ENCODE measurements at places on chromosomes 11 and 22.

DNA sequence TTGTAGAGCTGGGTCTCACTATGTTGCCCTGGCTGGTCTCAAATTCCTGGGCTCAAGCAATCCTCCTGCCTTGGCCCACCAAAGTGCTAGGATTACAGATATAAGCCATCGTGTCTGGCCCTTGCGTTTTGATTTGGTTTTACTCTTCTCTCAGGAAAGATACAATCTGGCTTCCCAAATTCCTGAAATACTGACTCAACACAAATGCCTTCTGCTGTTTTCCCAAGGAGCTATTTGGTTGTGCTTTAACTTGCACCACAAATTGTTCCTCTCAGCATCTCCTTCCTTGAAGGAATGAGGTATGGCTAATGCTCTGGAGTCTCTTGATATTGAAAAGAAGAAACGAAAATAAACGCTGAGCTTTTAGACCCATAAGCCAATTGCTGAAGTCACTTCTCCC lies 110.0 kb upstream of the PAX6 start:
- no peak for DNase-seq

DNA sequence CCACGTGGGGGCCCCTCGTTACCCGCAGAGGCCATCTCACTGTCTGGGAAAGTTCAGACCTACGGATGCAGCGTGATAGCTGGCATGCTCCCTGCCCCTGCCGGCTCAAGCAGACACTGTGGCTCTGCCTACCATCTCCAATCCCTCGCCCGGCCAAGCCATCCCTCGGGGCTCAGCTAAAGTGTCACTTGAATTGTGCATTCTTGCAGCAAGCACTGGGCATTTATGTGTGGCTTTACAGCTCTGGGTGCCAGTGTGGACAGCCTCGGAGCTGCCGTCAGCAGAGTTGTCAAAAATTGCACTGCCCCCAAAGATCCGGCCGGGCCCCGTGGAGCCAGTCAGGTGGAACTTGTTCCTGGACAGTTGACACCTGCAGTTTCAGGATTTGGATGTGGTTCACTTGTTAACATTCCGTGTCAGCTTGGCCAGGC lies 75.0 kb upstream of the FGF3 start:
- no peak for DNase-seq

DNA sequence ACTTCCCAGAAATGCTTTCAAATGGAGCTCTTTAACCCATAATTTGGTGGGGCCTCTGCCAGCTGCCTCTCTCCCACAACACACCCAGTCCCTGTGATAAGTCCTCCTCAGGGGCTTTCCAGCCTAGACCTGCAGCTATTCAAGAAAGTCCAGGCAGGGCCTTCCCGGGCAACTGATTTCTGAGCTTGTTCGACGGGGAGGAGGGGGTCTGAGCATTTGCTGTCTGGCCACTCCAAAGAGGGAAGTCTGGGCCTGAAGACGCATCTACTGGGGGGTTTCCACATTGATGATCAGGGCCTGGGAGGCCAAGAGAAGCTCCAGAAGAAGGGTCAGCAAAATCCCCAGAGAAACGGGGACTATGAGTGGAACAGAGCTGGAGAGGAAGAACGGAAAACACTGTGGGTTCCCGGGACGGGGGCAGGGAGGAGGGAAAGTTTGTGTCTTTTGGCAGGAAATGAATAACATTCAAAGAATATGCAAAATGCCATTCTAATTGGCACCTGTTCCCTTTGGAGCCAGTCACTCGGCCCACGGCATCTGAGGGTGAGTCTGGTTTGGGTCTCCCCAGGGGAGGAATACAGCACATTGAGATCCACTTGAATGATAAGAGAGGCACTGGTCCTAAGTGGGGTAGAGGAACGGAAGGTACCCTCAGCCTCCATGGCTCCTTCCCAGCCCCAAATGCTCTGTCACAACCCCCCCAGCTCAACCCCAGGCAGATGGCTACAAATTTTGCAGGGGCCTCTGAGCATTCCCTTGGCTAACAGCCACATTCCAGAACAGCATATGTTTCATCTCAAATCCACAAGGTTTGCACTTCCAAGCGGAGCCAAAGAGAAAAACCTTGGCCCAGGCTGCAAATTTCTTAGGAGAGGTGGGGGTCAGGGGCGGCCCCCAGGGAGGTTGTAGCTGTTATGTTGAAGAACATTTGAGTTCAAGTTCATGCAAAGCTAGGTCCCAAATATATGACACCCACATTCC lies 72.0 kb downstream of the RPUSD4 start:
- DNase-seq, result peak; percentile 46

DNA sequence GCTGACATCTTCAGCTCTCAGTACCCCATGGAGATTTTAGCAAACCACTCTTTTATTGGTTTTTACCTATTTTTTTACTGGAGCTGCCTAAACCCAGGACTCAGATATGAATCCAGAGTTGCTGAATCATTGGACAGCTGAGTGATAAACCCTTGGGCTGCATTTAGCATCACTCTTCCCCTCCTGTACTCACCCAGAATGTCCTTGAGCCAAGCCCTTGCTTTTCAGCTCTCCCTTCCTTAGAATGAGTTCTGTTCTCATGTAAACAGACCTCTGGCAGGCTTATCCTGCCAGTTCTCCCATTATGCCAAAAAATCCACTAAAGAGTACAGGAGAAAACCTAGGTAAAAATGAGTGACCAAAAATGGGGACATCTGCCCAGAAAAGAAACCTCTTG lies 200.1 kb upstream of the POU2AF2 start:
- no peak for DNase-seq

DNA sequence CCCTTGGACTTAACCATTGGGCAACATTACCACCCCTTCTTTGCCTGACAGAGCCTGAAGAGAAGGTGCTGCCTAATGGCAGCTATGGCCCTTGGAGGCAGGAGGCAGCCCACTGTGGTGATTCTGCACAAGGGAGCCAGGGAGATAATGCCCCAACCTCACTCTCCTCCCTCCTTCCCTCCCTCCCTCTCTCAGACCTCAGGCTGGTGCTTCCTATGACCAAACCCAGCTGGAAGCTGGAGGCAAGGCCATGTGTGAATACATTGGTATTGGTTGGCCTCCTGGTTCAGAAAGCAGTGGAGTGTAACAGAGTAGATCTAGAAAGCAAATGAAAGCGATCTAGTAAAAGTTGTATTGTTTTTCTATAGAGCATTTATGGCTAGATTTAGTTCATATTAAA lies 233.1 kb downstream of the CSNK2A3 start:
- DNase-seq, result no peak

DNA sequence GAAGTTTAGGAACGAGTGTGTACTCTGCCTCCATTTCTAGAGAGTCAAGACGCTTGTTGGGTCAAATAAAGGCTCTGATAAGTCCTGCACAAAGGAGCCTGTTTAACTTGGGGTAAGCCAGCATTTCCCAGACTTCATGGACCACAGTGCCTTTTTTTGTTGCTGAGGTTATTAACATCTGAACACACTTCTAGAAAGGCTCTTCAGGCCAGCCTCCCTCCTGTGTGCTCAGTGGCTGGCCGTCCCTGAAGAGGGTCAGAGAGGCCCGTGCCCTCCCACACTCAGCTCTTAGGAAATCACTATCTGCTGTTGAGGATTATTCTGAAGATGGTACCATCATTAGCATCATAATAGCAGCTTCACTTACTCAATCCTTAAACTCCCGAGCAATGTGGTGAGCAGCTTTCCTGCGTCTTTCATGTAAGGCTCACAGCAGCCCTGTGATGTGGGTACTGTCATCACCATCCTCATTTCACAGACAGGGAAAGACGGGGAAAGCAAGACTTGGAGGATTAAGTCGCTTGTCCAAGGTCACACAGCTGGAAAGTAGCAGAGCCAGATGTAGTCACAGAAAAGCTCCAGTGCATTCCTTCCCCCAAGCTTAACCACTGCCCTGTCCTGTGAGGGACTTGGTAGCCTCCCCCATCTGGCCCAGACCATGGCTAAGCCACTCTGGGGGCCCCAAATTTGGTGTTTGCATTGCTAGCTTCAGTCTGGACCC lies 71.3 kb downstream of the TSPAN18 start:
- DNase-seq, result no peak

DNA sequence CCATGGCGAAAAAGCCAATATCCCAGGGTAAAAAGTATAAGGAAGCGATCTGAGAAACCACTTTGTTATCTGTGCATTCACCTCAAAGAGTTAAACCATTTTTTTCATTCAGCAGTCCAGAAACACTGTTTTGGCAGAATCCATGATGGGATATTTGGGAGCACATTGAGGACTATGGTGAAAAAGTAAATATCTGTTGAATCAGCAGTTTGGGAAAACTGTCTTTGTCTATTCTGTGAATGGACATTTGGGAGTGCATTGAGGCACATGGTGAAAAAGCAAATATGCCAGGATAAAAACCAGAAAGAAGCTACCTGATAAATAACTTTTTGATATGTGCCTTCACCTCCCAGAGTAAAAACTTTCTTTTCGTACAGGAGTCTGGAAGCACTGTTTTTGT lies 187.4 kb downstream of the OR4A47 start:
- no peak for DNase-seq

- DNase-seq, result no peak
These were observed 1584.3 kb upstream of the RAG2 start for GRCh38 chr11:38182126-38182866.

- DNase-seq, result peak; percentile 52
These were observed at the start of gene AP2A2 for GRCh38 chr11:925496-926301. TSS of gene AP2A2 (plus strand) at chr11:925870. CDS start at chr11:926022, 152 bp downstream.

DNA sequence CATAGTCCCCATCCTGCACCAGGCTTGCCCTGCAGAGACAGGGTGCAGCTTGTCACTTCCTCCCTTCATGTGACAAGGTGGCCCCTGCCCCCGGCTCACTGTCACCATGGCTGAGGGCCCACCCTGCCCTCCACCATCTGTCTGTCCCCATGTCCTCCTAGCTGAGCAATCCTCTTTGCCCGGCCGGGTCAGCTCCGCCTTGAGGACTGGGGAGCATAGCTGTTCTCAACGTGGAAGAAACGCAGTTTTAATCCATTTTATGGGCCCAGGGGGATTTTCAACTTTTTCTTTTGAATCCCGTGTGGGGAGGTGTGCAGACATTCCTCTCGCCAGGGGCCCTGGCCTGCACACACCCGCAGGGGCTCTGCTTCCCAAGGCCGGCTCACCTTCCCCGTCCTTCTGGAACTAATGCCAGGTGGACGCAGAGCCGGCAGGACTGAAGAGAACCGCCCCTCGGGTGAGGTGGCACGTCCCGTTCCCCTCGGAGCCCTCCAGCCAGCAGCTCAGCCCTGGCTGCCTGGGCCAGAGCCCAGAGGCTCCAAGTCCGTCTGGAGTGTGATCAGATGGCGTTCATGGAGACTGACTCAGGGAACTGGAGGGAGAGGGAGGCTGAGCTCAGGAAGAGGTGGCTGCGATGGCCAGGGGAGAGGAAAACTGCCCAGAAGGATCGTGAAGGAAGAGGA lies 1108.7 kb downstream of the BRD1 start:
- no peak for DNase-seq

DNA sequence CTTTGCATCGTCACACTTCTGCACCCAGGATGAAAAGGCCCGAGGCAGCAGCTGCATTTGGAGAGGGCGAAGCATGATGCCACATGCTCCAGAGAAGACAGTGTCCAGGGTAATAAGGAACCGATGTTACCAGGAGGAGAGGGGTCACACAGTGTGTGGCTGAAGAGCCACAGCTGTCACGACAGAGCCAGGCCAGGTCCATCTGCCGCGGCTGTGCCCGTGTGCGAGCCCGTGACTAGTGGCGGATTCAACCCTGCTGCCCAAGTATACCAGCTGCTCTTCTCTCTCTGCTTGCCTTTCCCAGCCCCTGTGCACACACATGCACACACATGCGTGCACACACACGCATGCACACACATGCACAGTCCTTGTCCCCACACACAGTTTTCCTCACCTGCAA lies 1432.5 kb downstream of the BRD1 start:
- DNase-seq, result no peak

DNA sequence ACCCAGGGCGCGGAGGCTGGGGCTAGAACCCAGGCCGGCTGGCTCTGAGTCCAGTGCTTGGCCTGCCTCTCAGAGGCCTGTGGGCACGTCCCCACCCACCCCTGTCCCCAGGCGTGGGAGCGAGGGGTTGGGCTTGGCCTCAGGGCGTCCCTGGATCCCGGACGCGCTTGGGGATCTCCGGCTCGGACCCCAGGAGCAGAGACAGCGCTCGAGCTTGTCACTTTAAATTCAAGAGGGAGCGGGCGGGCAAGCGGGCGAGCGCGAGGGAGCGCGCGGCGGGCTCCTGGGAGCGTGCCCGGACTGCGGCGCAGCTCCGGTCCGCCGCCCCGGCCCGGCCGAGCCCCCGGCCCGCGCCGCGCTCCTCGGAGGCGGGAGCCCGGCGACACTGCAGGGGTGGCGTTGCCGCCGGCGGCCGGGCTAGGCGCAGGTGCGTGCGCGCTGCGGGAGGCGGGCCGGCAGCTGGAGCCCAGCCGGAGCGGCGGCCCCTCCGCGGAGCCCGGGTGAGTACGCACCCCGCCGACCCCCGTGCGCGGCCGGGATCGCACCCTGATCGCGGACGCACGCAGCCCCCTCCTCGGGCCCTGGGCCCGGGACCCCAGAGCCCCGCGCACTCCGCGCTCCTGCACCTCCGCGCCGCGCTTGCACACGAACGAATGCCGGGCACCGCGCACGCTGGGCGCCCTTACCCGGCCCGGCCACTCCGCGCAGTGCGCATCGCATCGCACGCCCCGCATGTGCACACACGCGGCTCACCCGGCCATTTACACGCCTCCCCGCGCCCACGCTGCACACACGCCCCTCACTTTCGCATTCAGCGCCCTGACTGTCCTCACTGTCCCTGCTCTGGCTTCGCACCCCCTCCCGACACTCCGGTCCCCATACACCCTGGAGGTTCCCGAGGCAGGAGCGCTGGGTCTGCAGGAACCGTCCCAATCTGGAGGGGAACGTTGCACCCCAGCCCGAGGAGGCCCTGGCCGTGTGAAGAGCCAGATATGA lies at the start of gene SYT12:
Gene SYT12, plus strand, starts transcription at position 174 of the 996 bp plus-strand sequence. CDS start 7,011 bp downstream, outside the sequence.
- DNase-seq, result no peak

GRCh38 chr11:78147807-78148206 lies 8.4 kb upstream of the ALG8 start:
- no peak for DNase-seq

GRCh38 chr11:1225386-1226225 lies 2.7 kb downstream of the MUC5B start:
- no peak for DNase-seq

DNA sequence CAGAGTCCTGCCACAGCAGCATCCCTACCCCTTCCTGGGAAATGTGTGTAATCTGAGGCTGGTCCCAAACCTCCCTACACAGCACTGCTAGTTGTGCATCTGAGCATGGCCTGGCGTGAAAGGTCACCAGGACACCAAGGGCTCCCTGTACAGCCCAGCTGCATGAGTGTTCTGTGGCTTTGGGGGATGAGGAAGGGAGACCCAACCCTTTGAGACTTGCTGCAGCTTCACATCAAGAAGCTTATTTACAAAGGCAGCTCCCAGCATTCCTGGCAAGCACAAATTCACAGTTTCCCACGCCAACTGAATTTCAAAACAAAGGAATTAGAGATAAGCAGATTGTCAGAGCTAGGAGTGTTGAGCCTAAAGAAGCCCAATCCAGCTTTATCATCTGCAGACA lies 32.2 kb downstream of the CSNK2A3 start:
- DNase-seq, result no peak

- DNase-seq, result no peak
These were observed 19.1 kb downstream of the KCNC1 start for GRCh38 chr11:17753641-17754040.
